ENCODE measurements at places on chromosomes 4 and X. TPM values are rescaled to one million over a fixed set of nuclear protein-coding genes. Genes with fewer than 3 reads are reported as not detected.

SYAP1 gene
- total RNA-seq: 24.1 TPM

MAGEC3 gene
- total RNA-seq: 0.20 TPM

GAGE1 gene
- total RNA-seq: not detected

ING2 gene
- 19.6 TPM for total RNA-seq

ASB12 gene
- 0.30 TPM for total RNA-seq

ERVMER34-1 gene
- 0.79 TPM for total RNA-seq

F11 gene
- total RNA-seq: 2.2 TPM

PLAC8 gene
- 1.1 TPM for total RNA-seq

FAM9C gene
- total RNA-seq: 0.10 TPM

COL25A1 gene
- total RNA-seq: 33.6 TPM

DNA sequence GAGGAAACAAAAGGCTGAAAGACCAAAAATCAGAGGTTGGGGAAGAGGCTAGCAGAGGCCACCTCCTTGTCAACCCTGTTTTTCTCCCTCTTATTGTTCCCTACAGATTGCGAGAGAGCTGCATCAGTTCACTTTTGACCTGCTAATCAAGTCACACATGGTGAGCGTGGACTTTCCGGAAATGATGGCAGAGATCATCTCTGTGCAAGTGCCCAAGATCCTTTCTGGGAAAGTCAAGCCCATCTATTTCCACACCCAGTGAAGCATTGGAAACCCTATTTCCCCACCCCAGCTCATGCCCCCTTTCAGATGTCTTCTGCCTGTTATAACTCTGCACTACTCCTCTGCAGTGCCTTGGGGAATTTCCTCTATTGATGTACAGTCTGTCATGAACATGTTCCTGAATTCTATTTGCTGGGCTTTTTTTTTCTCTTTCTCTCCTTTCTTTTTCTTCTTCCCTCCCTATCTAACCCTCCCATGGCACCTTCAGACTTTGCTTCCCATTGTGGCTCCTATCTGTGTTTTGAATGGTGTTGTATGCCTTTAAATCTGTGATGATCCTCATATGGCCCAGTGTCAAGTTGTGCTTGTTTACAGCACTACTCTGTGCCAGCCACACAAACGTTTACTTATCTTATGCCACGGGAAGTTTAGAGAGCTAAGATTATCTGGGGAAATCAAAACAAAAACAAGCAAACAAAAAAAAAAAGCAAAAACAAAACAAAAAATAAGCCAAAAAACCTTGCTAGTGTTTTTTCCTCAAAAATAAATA is 179.9 kb downstream of the AR start:
- no peak for DNase-seq

- DNase-seq: no peak
Measured at GRCh38 chr4:126269106-126269505, 954.4 kb downstream of the FAT4 start.

DNA sequence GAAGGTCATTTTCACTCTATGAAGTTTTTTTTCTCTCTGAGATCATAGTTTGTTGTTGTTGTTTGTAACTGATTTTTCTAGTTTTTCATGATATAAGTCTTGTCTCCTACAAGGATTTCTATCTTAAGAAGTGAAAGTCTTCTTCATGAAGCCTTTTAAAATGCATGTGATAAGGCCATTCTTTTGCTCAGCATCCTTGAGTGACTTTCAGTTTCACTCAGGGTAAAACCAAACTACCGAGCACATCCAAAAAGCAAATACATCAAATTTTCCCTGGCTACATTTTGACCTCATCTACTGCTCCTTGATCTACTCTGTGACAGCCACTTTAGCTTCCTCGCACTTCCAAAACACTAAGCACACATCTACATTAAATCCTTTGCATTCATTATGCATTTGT is 580.7 kb downstream of the KCTD8 start:
- no peak for DNase-seq

- DNase-seq: no peak
Measured at GRCh38 chr4:48173056-48173991, 39.3 kb upstream of the TXK start.

- no peak for DNase-seq
Measured at GRCh38 chr4:100041646-100042045, 91.6 kb upstream of the H2AZ1 start.

DNA sequence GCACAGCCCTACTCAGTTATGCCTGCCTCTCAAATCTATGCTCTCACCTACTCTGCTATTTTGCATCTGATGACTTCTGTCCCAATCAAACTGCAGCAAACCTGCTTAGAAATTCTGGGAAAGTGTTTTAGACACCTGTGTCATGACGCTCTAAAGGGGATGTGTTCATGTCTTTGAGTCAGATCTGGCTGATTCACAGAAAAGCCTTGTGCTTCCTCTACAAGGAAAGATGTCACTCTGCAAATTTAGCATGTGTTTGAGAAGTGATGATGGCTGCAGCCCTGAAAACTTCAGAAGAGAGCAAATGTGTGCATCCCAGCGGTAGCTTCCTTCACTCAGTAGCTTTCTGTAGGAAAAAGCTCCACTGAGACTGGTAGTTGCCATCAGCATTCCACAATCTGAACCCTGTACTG is 235.4 kb downstream of the MGST2 start:
- peak; percentile 66 for DNase-seq

GRCh38 chrX:154818916-154819770 is 13.9 kb upstream of the MPP1 start:
- DNase-seq: no peak

GRCh38 chr4:113060853-113061252 is 11.4 kb downstream of the ANK2 start:
- no peak for DNase-seq

- no peak for DNase-seq
Measured at GRCh38 chrX:18017411-18017810, 156.3 kb upstream of the RAI2 start.

GRCh38 chrX:107729558-107730297 is 45.9 kb downstream of the TSC22D3 start:
- DNase-seq: no peak

DNA sequence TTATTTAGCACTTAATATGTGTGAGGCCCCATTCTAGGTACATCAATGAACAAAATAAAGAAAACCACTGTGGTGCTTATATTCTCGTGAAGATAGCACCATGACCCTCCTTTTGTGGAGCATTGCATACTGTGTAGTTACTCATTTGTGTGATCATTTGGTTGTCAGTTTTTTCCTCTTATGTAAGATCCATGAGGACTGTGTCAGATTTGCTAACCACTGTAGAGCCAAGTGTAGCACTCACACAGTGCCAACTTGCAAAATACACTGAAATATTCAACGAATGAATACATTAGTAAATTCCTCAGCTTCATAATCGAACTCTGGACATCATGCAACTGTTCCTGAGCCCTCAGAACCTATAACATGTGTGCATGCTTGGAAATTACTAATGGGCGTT is 29.5 kb upstream of the SETD7 start:
- no peak for DNase-seq

GRCh38 chrX:32894679-32895078 is 316.7 kb downstream of the DMD start:
- DNase-seq: no peak

- DNase-seq: no peak
Measured at GRCh38 chr4:880684-881405, 51.3 kb downstream of the GAK start.

DNA sequence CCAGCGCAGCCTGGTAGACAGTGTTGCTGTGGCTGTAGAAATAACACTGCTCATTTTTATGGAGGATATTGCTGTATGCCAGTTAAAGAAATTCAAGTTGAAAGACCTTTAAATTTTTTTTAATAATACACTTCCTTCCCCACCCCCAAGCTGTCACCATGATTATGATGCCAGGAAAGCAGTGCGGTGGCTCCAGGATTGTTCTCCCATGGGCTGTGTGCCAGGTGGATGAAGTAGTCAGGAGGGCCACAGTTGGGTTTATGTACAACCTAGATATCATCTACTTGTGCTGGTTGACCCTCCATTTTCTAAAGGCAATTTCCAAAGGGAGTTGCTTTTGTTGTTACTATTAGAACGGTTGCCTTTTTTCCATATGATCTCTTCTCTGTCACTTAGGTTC is 136.6 kb downstream of the AFF1 start:
- DNase-seq: no peak

- no peak for DNase-seq
Measured at GRCh38 chr4:40940317-40940741, 190.6 kb downstream of the NSUN7 start.
